ENCODE measurements at places on chromosomes 4 and X.

DNA sequence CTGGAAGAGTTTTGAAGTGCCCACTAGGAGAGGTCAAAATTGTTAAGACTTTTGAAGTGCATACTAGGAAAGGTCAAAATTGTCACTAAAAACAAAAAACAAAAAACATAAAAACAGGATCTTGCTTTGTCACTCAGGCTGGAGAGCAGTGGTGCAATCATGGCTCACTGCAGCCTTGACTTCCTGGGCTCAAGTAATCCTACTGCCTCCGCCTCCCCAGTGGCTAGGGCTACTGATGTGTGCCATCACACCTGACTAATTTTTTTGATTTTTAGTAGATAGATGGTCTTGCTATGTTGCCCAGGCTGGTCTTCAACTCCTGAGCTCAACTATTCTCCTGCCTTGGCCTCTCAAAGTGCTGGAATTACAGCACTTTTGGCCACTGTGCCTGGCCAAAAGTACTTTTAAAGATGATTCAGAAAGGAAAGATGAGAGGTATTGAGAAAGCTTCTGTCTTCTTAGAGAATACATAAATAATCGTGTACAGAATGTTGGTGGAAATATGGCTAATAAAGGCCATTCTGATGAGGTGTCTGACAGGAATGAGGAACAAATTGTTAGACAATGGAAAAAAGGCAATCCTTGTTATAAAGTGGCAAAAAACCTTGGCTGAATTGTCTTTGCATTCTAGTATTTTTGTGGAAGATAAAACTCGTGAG is 43.3 kb upstream of the STX18 start:
- no peak for DNase-seq

DNA sequence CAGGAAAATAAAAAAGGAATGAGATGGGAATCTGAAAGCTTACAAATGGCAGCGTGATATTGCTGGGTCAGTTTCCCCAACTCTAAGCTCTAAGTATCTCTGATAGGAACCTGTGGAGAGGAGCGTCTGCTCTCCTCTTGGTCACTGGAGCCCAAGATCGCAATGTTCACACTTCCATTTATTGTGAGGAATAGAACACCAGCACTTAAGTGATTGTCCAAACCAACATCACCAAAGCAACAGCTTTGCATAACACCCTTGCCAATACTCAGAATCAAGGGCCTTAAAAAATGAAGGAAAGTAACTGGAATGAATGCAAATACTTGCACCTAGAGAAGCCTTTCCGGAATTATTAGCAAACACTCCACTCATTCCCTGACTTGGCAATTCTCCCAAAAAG is 46.8 kb upstream of the ATXN3L start:
- DNase-seq: no peak

DNA sequence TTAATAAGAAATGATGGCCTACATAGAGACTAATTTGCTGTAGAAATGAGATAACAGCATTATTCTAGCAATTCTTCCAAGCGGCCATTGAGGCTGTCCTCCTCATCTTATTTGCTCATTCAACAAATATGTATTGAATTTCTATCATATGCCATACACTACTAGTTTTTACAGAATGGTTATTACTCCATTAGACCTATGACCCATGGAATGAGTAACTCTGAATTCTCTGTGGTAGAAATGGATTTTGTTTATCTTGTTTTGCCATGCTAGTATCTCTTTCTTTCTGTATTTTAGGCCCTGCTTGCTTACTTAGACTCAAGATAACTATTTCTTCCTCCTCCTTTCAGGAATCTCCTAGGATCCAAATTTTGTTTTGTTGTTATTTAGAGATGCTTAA is 103.5 kb downstream of the RPA4 start:
- DNase-seq: no peak

GRCh38 chrX:52577464-52578173 is 60.8 kb upstream of the XAGE1B start:
- DNase-seq: no peak

- DNase-seq: no peak
Measured at GRCh38 chr4:78355306-78355705, 196.3 kb upstream of the ANXA3 start.

GRCh38 chr4:88527787-88528186 is 4.2 kb upstream of the PYURF start:
- no peak for DNase-seq
